ENCODE measurements at places on chromosomes 1 and 21.
A peak's percentile ranks its signal among the peaks of the same experiment; 100 is the strongest.

- no peak for DNase-seq
These were observed 23.8 kb upstream of the KCNA10 start for GRCh38 chr1:110542725-110543124.

DNA sequence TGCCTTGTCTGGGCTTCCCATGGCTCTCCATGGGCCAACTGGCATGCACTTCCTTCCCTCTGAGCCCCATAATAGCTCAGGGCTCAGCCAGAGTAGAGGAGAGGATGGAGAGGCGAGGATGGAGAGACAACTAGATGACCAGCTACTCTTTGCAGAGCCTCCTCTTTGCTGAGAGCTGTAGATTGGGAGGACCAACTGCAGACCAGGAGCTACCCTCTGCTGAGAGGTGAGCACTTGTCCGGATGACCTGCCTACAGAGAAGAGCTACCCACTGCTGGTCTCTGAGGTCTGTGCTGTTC lies 58.0 kb upstream of the ETV3 start:
- DNase-seq, result no peak

GRCh38 chr1:227922501-227923352 lies 25.0 kb downstream of the WNT9A start:
- peak; percentile 4 for DNase-seq

DNA sequence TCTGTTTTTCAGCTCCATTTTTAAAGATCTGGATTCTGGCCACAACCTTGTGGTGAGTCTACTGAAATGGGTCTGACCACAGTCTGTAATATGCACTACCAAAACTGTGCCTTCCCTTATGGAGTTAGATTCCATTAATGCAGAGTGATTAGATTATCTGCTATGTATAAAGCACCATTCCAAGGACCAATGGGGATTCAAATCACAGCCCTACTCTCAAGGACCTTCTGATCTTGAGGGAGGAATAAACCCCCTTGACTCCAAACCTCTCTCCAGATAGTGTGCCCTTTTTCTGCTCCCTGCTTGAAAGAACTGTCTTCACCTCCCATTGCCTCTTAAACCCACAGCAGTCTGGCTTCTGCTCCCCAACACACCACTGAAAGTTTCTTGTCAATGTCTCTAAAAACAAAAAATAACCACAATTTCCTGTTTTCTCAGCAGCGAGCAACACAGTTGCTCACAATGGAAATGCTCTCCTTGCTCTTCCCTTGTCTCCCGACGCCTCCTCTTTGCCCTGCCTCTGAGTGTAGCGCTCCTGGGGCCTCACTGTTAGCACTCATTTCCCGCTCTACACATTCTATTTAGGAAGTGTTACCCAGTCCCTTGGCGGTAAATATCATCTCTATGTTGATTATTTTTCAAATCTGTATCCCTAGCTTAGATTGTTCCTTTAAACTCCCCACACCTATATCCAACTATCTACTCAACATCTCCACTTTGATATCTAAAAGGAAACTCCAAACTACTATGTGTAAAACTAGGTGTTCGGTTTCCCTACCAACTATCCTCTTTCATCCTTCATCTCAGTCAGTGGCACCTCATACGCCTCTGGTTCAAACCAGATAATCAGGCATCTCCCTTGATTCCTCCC lies 13.6 kb downstream of the PCNX2 start:
- no peak for DNase-seq

GRCh38 chr21:15731243-15731613 lies 1.4 kb downstream of the USP25 start:
- DNase-seq, result no peak

DNA sequence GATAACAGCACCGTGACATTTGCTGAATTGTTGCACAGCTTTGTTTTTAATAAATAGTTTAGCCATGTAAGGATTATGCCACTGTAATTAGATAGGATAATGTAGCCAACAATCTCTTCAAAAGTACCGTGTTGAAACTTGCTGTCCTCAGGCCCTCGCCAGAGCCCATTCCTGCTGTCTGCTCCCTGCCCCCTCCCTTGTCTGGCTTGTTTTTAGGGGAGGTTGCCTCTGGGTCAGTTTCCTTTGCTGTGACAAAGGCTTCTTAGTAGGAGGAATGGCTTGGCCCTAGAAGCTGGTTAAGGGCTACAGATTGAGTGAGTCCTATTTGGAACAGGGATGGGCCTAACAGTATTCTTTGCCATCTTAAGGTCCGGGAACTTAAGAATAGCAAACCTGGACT lies 107.9 kb downstream of the LMO4 start:
- DNase-seq, result no peak

GRCh38 chr1:186904361-186904760 lies 75.6 kb downstream of the PLA2G4A start:
- DNase-seq, result no peak

DNA sequence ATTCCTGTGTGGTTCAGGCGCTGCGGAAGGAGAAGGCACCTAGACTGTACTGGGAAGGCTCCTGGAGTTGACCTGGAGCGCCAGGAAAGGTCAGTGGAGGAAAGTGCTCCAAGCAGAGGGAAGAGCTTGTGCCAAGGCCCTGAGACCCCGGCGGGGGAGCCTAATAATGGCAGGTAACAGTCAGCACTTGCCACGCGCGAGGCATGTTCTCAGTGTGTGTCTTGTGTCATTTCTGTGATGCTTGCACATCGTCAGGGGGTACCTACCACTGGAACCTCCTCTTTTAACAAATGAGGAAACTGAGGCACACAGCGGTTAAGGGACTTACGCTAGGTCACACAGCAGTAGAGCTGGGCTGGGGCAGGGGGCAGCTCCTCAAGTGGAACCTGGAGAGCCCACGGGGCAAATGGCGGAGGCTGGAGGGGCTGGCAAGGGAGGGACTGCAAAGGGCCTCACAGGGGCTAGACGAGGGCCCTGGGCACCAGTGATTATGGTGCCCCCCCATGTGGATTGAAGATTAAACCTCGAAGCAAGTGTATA lies 976 bp upstream of the BMP8B start:
- DNase-seq, result no peak

DNA sequence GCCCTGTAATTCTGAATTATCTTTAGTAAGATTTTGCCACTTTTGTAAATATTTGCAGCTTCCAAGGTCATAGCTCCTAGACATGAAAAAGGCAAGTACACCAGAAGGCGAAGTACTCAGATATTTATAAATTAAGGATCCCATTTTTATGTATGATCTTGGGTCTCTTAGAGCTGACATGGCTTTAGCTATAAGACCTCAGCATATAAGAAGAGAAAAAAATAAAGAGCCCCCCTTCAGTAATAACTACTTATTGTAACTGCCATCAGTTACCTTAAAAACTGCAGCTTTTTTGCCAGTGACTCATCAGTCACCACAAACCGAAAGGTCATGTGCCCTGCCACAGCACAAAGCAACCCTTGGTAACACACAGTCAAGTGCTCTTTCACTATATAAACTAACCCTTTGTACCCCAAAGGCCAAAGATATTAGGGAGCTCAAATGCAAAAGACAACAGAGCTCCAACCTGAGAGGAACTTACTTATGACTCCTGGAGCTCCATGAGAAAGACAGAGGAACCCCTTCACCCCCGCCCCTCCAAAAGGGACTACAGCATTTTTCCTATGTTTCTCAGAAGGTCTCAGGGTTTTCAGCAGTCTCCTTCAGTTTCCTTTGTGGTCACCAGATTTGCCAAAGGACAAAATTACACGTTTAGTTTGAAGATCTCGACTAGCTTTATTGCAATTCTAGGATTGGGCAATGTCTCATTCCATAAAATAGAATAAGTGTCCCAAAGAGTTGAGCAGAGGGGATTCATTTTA lies 219.8 kb upstream of the DUSP10 start:
- DNase-seq, result no peak

DNA sequence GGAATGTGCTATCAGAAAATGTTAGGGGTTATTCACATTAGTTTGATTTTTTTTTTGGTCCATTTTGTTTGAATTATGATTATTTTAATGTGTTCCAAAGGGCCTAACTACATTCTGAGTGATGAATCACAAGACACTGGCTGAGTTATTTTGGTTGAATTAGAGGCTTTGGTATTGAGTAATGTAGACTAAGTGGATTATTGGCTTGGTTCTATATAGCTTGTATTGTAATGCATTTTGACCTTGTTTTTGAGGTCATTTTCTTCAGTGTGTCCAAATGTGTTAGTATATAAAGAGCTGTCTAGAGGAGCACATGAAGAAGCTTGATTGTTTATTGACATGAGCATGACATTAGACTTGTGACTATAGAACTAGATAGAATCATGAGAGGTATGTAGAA lies 3.4 kb downstream of the ZNF326 start:
- DNase-seq, result no peak

DNA sequence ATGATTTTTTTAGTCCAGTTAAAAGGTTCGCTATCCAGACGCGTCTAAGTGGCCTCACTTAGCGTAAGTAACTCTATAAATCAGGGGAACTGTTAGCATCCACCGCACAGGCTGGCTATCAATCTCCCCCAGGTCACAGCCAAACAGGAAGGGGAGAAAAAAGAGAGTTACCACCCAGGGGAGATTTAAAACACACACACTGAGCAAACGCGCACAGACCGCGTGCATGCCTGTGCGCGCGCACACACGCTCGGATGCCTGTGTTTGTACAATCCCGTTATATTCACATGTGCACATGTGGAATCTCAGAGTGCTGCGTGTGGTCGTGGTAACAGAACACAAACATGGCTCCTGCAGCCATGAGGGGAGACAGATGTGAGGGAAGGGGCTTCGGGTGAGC lies 125.4 kb downstream of the CASZ1 start:
- DNase-seq, result no peak

GRCh38 chr1:32487182-32487581 lies 22.3 kb downstream of the ZBTB8B start:
- DNase-seq, result no peak

DNA sequence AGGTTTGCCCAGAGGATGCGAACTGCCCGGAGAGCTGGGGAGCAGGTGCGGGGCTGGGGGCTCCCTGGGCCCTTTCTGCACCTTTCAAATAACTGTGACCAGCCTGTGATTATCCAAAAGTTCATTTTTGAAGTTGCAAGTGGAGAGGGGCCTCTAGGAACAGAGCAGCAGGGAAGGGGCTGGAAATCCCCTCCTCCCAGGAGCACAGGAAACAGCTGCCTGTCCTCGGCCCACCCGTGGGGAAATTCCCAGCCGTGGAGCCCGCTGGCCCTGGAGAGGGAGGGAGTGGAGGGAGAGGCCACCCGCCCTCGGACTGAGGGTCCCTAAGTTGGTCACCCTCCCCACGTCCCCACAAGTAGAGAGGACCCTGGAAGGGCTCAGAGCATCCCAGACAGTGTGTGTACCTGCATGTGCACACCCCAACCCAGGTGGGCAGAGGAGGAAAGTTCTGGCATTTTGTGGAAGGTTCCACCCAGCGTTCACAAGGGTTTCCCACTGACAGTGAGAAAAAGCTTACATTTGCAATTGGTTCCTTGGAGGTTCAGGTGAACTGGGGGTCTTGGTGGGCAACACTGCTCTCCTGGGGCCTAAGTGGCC lies 1.2 kb upstream of the TNFRSF4 start:
- no peak for DNase-seq

All from BE2C (cell line).